ENCODE measurements at places on chromosomes 7 and 10.

DNA sequence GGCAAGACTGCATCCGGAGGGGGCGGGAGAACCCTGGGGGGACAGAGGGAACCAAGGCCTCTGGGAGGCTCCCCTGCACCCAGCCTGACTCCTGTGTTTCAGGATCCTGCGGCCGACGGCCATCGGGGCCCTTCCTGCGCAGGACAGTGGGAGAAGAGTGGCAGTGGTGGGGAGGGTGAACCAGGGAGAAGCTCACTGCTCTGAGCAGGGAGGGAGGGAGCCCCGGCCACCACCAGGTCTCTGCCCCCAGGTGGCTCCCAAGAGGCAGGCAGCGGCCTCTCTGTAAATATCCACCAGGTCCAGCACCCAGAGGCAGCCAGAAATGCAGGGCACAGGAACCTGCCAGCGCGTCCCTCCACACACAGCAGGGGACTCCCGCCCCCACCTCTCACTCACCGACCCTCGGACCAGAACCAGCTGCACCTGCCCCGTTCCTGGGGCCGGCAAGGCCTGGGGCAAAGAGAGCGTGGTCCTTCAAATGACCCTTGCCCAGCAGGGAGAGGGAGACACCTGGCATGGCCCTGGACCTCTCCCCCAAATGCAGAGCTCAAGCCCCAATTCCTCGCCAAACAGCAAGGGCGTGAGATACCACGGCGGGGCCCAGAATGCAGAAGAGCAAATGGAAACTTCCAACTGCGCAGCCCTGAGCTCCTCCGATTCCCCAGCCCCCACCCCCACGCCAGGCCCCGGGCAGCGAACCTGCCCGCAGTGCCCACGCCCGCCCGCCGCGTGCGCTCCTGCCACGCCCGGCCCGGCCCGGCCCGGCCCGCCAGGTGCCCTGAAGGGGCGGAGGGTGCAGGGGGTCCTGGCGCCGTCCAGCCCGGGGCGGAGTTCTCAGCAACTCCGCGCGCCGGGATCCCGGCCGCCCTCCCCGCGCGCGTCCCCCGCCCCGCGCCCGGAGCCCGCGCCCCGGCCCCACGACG lies 805 bp downstream of the RASGEF1A start:
- DNase-seq, result peak; percentile 81

- no peak for DNase-seq
Observed at GRCh38 chr7:118583641-118584040, 359.1 kb downstream of the ANKRD7 start.

GRCh38 chr10:47359101-47359500 lies 10.9 kb downstream of the RBP3 start:
- DNase-seq, result no peak

GRCh38 chr7:5997210-5997808 lies 11.5 kb downstream of the PMS2 start:
- peak; percentile 76 for DNase-seq

- DNase-seq, result no peak
Observed at GRCh38 chr10:11197266-11197712, 179.6 kb downstream of the CELF2 start.

GRCh38 chr7:34100661-34101060 lies 195.3 kb downstream of the BMPER start:
- no peak for DNase-seq

DNA sequence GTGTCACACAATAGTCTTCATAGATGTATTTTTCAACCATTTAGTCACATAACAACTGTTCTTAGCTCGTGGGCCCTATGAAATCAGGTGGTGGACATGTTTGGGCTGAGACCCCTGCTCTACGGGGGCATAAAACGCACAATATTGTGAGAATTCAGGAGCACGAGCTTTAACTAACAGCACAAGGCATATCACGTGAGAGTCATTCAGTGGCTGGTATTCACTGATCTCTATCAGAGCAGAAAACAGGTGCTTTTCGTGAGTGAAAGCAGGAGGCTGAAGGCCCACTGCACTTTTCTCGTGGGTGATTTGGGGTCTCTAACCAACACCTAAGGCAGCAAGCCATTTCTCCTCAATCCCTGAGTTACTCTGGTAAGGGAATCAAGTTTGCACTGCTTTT lies 42.8 kb upstream of the GRB10 start:
- DNase-seq, result no peak

- no peak for DNase-seq
Observed at GRCh38 chr10:7301006-7301778, 109.6 kb downstream of the SFMBT2 start.

DNA sequence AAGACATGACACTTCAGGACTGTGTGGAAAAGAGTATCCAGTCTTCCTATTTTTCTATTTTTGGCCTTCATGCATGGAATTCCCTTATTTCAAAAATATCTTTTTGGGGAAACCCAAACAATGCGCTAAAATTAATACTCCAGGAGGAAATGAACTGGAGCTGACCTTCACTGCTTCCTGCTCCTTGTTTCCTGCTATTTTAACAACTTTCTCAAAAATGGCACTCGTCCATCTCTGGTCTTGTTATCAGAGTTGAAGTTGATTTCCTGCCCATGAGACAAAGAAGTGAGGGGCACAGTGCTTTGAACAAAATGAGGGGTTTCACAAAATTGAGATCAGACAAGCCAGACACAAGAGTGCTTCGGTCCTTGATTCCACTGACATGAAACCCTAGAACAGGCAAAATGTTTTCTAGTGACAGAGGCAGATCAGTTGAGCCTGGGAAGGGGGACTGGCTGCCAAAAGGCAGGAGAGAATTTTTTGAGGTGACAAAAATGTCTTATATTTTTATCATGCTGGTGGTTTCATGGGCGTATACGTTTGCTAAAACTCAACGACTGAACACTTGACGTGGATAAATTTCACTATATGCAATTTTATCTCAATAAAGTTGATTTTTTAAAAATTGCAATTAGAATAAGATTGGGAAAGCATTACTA lies 193.2 kb downstream of the CREB5 start:
- no peak for DNase-seq

GRCh38 chr7:147296986-147297385 lies 1180.4 kb downstream of the CNTNAP2 start:
- no peak for DNase-seq

GRCh38 chr7:47384755-47385535 lies 197.0 kb downstream of the TNS3 start:
- no peak for DNase-seq

- DNase-seq, result no peak
Observed at GRCh38 chr10:133009218-133009950, 67.0 kb upstream of the CFAP46 start.

DNA sequence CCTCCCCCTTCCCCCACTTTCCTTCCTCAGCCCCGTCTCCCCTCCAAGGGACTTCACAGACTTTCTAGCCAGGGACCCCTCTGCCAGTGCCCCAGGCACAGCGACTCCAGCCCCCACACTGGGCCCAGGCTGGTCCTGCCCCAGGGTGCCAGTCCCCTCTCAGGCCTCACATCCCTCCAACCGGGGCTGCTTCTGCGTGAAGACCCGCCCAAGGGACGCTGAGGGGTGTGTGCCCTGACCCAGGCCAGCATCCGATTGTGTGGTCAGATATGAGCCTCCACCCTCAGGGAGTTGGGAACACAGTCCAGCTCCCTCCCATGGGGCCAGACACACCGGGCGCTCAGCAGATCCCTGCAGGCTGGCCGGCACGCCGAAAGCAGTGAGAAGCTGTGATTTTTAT lies 97.0 kb downstream of the MICALL2 start:
- DNase-seq, result no peak

DNA sequence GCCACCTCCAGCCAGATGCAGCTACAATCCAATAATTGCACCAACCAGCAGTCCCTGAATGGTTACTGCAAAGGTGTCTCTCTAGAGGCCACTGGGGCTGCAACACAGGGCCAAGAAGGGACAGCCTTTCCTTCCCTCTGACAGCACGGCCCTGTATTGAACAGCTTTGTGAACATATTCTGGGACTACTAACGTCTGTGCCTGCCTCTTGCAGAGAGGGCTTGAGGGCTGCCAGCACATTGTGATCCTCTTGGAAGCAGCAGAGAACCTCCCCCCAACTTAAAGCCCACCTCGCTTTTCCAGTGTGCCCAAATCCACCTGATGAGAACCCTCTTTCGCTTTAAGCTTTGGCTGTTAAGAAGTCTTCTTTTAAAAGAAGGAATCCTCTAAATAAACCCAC lies 415.9 kb downstream of the RPS24 start:
- DNase-seq, result no peak

DNA sequence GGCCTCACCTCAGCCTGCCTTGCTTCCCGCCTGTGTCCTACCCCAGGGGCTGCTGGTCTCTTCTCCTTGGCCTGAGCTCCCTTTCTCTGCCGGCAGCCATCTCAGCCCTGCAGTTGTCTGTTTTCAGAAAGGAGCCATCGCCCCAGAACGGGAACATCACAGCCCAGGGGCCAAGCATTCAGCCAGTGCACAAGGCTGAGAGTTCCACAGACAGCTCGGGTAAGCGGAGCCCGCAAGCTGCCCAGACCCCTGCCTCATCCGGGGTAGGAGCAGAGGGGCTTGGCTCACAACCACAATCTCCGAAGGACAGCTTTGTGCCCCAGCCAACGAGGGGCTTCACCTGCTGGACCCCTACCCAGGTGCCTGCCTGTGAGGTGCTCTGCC lies 5.3 kb upstream of the DEPP1 start:
- no peak for DNase-seq

GRCh38 chr10:120493411-120494312 lies 36.6 kb downstream of the PLPP4 start:
- peak; percentile 57 for DNase-seq

DNA sequence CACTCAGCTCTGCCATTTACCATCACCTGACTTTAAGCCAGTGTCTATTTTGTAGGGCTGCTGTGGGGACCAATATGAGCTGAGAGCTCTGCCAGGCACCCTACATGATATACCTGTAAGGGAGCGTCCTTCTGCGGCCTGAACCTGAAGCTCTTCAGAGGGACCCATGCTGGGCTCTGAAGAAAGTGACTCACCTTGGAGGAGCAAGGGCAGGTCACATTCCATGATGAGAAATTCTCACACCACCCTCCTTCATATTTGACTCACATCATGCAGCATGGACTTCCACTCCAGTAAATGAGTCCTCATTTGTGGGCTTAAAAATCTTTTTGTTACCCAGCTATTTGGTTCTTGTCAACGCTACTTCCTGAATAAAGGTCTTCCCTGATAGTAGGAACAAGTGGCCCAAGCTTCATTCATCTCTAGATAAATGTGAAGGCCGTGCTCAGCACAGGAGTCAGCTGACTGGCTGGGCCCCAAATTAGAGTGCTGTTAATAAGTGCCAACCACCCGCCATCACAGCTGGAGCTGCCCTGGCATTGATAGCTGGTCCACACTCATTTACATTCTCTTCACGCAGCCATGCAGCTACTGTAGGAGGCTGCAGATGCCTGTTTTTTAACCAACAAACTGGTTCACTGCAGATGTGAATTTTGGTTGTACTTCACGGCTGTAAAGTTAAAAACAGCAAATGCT lies 78.4 kb downstream of the RNF216 start:
- no peak for DNase-seq

DNA sequence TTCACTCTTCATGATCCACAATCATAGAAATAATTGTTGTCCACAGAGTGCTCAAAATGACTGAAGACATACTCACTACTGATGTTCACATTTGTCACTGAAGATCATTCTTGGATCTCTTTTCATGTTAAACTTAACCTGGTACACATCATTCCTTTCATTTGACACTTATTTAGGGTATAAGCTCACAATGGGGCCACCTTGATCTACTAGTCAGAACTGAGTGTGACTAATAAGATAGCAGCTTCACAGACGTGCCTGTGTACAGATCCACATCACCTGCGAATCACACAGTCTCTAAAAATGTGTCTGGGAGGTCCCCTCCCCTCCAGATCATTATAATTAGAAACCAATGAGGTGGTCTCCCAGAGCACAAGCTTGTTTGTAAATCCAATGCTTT lies 21.8 kb downstream of the GAD2 start:
- DNase-seq, result no peak

- DNase-seq, result no peak
Observed at GRCh38 chr7:124399941-124400340, 365.7 kb downstream of the GPR37 start.

GRCh38 chr10:82505009-82505408 lies 630.0 kb downstream of the NRG3 start:
- DNase-seq, result no peak

DNA sequence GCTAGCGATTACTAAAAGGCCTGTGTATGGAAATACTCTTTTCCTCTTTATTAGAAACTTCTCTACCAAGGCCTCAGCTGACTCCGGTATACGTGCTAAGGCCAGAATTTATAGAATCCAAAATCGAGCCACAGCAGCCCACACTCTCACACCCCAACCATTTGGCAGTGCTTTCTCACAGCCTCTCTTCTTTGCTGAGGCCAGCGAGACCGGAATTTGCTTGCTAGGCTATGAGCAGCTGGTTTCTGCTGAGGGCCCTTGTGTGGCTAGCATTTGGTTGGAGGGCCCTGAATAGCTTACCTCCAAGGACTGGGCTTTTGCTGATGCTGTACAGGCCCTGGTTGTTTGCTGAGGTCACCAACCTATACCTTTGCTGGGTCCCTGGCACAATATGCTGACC lies 46.1 kb downstream of the ITGB8 start:
- DNase-seq, result no peak

- DNase-seq, result no peak
Observed at GRCh38 chr7:54299426-54299825, 242.7 kb upstream of the VSTM2A start.

DNA sequence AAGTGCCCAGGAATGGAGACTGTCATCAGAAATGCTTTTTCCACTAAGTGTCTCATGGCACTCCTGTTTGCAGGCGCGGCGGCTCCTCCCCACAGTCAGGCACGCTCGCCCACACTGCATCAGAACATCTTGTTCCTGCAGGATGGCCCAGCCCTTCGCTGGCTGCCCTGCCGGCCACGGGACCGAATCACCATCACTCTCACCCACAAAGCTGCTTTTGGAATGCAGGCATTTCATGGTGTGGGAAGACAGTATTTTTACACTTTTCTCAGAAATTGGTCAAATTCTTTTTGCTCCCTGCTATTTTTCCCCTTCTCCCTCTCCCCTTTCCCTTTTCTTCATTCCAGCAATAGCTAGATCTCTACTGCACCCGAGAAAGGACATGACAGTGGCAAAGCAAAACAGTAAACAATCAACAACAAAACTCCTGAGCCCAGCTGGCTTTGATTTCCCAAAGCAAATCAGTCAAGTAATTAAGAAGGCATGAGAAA lies 176.1 kb upstream of the TNS3 start:
- DNase-seq, result peak; percentile 89

- DNase-seq, result no peak
Observed at GRCh38 chr7:41255716-41256115, 447.2 kb downstream of the INHBA start.

GRCh38 chr7:12754179-12754578 lies 66.7 kb downstream of the ARL4A start:
- no peak for DNase-seq

DNA sequence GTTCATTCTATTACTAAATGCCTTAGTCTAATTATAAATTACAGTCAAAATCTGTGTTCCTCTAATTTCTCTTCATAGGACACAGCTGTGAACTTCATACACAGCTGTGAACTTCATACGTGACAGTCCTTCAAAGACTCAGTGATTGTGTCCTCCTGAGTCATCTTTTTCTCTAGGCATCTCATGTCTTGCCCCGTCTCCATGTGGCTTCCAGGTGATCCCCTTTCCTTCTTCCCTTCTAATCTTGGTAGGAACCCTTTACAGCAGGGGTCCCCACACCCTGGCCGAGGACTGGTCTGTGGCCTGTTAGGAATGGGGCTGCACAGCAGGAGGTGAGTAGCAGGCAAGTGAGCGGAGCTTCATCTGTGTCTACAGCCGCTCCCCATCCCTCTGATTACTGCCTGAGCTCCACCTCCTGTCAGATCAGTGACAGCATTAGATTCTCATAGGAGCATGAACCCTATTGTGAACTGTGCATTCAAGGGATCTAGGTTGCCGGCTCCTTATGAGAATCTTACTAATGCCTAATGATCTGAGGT lies 14.0 kb upstream of the EIF5AL1 start:
- DNase-seq, result no peak

GRCh38 chr7:157428554-157428945 lies 91.7 kb downstream of the DNAJB6 start:
- DNase-seq, result no peak
